ENCODE measurements at places on chromosomes 7 and 10.

GRCh38 chr7:141431140-141431479, 120.1 kb upstream of the AGK start:
- DNase-seq: no peak

GRCh38 chr10:71742301-71743088, 22.9 kb upstream of the C10orf105 start:
- no peak for DNase-seq

DNA sequence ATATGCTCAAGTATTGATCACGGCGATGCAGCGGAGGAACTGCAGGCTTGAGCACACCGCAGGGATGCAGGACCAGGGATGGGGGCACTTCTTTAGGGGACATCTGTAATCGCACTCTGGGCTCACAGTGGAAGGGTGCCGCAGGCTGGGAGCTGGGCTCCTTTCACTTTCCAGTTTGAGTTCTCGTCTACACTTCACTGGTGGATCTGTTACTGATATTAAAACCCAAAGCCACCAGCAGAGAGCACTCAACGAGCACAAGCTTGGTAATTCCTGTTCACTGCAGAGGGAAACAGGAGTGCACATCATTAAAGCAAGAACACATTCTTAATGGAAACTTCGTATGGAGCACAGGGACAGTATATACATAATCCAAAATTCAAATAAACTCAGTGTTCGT, 91.3 kb downstream of the PARD3 start:
- DNase-seq: peak; percentile 40

DNA sequence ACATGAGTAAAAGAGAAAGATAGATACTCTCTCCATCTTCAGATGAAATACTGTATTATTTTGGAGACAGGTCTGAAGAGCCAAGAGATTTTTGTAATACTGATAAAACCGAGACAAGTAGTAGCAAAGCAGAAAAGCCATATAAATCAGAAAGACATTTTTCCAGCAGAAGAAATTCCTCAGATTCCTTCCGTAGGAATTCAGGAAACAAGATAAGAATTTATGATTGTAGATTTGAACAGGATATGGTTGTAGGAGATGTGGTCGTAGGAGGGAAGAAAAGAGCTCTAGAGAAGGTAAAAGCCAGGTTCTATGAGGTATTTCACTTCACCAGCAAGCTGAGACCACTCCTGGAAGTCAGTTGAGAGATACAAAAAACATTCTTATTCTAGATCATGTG, 17.6 kb upstream of the AASS start:
- no peak for DNase-seq

DNA sequence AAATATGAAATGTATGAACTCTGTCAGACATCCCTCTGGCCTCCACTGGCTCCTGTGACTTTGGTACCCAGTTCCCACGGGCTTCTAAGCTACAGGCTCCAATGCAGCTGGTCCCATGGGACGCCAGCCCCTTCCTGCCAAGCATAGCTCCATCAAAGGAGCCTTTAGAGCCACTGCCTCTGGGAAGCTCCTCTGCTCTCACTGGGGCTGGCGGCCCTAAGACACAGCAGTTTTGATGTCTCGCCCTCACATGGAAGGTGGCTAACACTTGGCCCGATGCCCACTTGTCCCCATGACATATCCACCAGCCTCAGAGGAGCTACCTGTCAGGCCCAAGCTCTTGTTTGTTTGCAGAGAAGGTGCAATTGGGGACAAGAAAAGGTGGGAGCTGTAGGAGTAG, 453.7 kb upstream of the LRRN3 start:
- no peak for DNase-seq

DNA sequence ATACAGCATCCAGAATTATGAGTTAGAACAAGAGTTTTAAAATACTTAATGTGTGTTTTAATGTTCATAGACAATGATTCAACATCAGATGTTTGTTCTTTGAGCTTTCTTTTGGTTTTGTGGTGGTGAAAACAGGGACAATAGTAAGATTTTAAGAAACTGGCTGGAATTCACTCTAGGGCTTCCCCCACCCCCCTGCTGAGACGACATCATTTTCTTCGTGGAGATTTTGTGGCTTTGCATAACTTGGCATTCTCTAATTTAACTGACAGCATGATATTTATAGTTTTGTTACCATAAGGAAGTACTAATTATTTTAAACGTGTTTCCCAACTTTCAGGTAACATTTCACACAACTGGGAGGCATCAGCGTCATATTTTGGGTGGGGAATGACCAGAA, 184.1 kb downstream of the BICC1 start:
- no peak for DNase-seq

DNA sequence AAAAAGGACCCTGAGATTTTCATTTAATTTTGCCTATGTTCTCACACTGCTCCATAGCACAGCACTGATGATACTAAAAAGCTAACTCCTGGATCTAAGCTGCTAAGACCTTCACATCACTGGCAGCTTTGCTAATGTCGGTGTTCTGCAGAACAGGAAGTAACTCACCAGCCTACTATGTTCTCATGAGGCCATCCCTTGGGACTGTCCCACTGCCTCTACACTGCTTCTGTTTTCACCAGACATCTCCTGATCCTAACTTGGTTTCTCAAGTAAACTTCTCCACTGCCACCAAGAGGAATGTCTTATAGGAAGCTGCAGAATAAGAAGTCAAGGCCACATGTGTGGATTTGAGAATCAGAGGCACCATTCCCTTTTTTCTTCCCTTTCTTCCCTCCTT, 15.1 kb downstream of the HTR7 start:
- no peak for DNase-seq

DNA sequence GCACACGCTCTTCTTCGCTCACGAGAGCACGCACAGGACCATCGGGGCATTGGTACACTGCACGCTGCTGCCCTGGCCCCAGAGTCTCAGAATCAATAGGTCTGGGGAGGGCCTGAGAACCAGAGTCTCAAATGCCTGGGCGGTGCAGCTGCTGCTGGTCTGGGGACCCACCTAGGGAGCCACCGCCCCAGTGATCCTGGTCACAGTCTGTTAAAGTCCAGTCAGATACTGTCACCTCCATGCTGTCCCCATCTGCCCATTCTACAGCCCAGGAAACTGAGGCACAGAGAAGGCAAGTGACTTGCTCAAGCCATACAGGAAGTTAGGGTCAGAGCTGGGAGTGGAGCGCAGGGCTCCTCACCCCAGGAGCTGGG, 38.0 kb downstream of the ZCCHC24 start:
- no peak for DNase-seq

DNA sequence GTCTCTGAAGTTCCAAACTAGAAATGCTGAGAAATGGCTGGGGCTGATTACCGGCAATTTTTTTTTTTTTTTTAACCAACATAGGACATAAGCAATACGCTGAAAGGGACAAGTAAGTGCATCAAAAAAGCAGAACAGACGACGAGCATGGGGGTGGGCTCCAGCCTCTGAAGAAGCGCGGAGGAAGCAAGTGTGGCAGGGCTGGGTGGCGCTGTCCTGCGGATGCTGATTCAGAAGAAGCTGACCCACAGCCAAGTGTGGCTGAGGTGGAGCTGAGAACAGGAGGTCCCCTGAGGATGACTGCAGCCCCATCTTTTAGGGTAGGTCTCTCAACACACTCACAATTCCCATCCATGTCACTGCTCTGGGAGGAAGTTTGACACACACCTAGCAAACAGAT, 65.6 kb downstream of the CTBP2 start:
- no peak for DNase-seq

GRCh38 chr10:70913893-70914240, 25.5 kb upstream of the PCBD1 start:
- DNase-seq: no peak

DNA sequence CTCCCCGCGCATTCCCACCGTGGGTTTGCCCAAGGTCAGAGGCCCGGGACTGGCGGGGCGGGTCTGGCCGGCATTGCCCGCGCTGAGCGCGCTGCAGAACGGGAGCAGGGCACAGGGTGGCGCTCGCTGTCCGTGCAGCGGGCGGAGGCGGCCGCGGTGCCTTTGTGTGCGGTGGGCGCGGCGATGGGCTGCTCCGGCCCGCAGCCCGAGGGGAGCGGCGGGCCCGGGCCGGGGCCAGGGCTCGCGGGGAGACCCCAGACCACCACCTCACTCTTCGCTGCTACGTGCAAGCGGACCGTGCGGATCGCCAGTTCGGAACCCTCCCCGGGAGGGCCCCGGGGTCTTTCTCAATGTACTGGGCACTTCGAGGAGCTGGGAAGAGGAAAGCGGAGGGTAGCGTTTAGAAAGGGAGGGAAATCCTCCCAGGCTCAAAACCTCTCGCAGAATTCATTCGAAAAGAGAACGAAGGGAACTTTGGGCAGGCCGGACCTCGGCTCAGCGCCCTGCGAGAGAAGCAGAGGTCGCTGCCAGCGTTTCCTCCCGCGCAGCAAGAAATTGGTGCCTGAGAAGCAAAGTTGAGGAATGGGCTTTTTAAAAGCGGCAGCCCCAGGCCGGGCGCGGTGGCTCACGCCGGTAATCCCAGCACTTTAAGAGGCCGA, 8.5 kb downstream of the SP8 start:
- no peak for DNase-seq

GRCh38 chr10:6211671-6212635, 9.2 kb downstream of the PFKFB3 start:
- no peak for DNase-seq

DNA sequence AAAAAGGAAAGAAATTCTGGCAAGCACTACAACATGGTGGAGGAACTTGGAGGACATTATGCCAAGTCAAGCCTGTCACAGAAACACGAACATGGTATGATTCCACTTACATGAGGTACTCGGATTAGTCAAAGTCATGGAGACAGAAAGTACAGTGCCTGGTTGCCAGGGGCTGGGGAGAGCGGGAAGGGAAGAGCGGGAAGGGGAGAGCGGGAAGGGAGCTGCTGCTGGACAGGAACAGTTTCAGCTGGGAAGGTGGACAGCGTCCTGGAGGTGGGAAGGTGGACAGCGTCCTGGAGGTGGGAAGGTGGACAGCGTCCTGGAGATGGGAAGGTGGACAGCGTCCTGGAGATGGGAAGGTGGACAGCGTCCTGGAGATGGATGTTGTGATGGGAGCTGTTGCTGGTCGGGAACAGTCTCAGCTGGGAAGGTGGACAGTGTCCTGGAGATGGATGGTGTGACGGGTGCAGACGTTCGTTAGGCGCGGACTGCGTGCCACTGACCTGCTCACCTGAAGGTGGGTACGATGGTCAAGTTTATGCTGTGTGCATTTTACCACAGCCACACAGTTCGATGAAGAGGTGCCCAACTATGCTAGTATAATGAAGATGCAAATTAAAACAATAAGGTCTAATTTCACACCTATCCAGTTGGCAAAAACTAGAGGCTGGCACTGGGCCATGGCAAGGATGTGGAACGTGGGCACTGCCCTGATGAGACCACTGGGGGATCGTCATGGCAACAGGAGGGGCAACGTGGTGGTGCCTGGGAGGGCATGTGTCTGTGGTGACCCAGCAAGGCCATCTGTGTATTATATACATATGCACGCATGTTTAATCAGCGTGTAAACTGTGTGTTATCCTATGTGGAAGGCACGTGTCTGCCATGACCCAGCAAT, 103.8 kb downstream of the NKX6-2 start:
- no peak for DNase-seq

DNA sequence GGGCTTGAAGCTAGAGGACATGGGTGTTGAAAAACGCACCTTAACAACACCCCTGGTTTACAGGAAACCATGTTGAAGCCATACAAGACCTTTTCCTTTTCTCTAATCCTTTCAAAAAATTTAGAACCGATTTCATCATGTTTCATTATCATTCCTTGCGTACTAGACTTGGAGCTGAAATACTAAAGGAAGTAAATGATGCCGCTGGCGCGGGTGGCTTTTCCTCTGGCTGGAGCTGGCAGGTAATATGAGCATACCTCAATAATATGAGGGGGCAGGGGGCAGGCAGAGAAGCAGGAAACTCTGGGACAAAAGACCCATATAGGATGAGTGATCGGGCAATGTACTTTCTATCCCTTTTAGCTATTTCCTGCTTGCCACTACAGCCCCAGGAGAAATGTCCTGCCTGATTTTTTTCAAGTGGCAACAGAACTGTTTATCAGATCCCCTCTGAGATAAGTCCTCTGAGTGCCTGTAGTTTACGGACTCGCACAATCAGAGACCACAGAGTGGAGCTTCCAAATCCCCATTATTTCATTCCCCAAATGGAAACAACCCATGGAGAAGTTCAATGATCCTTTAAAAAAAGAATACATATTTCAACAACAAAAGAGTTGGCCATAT, 450.1 kb downstream of the KCNMA1 start:
- no peak for DNase-seq

DNA sequence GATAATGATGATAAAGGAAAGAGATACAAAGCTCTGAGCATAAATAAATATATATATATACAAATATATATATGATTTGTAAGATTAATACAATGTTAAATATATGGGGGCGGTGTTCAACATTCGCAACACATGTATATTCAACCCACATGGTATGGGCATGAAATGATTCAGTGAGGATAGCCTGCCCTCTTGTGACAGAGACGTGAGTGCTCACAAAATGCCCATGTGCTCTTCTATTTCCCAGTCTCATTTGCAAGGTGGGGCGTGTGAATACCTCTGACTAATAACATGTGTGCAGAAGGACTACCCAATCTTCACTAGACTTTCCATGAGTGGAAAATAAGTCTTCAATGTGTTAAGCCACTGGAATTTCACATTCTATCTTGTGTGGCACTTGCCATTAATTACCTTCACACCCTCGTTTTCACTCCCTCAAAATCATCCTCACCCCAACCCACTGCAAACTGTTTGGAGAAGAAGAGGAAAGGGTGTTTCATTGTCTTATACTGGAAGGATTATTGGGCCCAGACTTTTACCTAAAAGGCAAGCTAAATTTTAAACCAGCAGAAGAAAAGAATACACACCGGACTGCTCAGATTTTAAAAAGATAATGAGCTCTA, 26.9 kb downstream of the ASAH2 start:
- peak; percentile 25 for DNase-seq

DNA sequence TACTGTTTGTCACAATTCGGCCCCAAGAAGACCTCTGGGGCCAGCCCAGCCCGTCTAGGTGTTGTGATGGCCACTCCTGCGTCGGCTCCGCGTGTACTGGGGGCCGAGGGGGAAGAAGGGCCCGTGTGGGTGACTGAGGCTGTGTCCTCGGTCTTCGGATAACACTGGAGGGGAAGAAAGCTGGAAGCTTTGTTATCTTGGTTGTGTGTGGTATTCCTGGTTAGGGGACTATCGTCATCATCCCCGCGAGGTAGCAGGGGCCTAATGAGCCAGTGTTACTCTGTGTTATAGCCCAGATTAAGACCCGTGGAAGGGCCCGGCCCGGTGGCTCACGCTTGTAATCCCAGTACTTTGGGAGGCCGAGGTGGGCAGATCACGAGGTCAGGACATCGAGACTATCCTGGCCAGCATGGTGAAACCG, 854 bp downstream of the MTG1 start:
- DNase-seq: peak; percentile 16

DNA sequence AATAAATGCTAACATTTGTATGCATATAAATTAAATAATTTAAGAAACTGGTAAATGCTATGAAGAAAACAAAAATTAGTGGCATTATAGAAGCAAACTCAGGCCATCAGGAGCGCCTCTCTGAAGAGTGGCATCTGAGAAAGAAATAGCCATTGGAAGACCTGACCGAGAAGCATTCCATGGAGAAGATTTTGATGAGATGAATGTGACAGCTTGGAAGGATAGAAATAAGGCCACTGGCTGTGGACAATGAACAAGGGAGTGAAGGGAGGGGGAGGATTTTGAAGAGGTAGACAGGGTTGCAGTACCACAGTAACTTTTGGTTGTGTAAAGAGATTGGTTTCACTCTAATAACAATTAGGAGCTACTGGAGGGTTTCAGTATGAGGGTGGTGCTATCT, 436.7 kb downstream of the CCSER2 start:
- DNase-seq: no peak

Measured in adrenal gland (tissue), 19 donors.